Mesendoderm (in vitro differentiated cells): ENCODE measurements at places on chromosomes 2 and 18.

GRCh38 chr2:75959724-75960471 is 249.2 kb upstream of the GCFC2 start:
- peak; percentile 8 for DNase-seq

DNA sequence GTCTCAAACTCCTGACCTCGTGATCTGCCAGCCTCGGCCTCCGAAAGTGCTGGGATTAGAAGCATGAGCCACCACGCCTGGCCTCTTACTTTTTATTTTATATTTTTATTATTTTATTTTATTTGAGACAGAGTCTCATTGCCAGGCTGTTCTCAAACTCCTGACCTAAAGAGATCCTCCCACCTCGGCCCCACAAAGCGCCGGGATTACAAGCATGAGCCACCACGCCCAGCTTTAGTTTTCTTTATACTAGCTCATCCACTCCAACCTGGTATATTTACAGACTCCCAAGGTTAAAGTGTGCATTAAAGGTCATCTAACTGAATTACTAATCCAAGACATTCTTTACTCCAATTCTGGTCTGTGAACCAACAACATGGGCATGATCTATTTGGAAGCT is 26.8 kb downstream of the ATAD2B start:
- no peak for DNase-seq

GRCh38 chr2:159201360-159202063 is 85.0 kb downstream of the WDSUB1 start:
- no peak for DNase-seq

DNA sequence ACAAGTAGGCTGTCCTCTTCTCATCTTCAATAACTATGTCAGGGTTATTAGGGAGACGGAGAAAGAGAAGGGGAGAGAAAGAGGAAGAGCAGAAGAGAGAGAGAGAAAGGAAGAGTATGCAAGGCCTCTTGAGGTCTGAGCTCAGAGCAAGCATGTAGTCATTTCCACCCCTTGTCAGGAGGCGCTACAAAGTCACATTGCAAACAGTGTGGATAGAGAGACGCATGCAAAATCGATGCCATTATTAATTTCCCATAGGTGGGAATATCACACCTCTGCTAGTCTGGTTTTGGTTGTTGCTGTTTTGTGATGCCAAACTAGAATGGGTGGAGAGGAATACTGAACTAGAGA is 24.2 kb upstream of the SERPINE2 start:
- DNase-seq = no peak

DNA sequence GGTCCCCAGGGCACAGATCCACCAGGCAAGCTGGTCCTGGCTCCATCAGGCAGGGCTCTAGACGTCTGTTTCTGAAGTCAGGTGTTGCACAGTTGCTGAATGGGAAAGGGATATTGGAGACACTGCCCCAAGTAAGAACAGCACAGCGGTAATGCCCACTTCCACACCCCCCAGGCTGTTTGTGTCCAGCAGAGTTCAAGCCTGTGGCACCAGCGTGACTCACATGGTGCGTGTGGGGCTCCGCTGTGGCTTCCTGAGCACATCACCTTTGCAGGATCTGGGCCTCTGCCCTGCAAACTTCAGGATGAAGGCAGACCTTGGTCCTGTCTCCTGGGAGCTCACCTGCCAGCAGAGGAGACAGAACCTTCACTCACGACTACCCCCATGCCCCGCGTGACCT is 203.3 kb downstream of the TFCP2L1 start:
- DNase-seq = no peak

DNA sequence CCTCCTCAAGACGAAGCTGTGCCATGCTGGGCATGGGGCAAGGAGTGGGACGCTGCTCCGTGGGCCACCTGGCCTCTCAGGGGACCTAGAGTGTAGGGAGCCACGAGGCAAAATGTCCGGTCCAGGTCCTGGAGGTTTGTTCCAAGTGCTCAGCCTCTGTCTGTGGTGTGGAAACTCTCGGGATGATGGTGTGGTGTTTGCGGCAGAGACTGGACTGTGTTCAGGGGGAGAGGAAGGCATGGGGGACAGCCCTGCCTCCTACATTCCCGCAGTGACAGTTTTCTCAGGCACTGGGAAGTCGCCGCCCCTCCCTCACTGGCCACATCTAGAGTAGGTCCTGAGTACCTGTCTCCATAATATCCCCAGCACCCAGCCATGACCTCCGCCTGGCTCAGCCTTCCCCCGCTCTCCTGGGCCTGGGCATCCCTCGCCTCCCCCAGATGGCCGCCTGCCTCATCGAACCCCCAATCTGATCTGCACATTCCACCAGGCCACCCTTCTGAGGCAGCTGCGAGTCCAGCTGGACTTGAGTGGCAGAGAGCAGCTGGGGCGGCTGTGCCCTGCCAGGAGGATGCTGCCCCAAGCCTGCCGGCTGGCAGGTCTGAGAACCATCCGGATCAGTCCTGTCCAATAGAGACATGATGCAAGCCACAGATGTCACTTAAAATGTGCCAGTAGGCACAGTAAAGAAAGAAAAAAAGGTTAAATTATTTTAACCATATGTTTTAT is 6.2 kb downstream of the KCNIP3 start:
- no peak for DNase-seq

GRCh38 chr2:206392118-206392517 is 51.2 kb upstream of the ADAM23 start:
- peak; percentile 67 for DNase-seq

- DNase-seq = no peak
These were observed 39.1 kb downstream of the EHBP1 start for GRCh38 chr2:62744603-62745002.

DNA sequence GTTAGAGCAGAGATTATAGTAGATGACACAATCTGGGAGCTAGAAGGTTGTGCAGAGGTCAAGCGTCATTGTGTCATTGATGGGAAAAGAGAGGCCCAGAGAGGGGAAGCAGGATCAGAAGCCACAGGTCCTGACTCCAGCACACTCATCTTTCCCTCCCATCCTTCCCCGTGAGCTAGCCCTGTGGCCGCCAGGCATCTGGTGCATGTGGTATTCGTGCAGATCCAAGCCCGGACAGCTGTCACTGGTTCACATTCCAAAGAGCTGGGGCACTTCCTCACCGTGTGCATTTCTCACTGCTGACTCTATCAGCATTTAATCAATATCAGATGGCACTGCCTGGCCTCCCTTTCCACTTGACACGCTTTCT is 94.1 kb upstream of the THOC1 start:
- DNase-seq = peak; percentile 51

DNA sequence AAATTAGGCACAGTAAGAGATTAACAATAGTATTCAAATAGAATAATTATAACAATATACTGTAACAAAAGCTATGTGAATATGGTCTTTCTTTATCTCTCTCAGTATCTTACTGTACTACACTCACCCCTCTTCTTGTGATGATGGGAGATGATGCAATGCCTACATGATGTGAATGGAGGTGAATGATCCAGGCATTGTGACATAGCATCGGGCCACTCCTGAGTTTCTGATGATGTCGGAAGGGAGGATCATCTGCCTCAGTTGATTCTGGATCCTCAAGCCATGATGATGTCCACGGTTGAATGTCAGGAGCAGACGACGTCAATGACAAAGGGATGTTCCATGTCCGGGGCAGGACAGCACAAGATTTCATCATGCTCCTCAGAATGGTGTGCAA is 268.3 kb upstream of the MGAT5 start:
- no peak for DNase-seq

GRCh38 chr2:205708231-205708631 is 25.9 kb downstream of the NRP2 start:
- no peak for DNase-seq

- no peak for DNase-seq
These were observed 26.1 kb downstream of the DGUOK start for GRCh38 chr2:73952499-73953446.

DNA sequence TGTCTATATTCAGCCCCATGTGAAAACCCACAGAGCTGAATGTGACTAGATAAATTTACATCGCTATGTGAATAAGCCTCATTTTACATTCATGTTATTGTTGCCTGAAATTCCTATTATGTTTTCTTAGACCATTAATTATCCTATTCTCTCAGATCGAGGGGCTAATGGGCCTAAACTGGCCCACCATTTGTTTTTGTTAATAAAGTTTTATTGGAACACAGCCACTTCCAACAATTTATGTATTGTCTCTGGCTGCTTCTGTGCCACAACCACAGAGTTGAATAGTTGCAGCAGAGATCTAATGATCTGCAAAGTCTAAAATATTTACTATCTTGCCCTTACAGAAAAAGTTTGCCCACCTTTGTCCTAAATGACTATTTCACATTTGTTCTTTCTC is 61.0 kb downstream of the KLHL14 start:
- no peak for DNase-seq

DNA sequence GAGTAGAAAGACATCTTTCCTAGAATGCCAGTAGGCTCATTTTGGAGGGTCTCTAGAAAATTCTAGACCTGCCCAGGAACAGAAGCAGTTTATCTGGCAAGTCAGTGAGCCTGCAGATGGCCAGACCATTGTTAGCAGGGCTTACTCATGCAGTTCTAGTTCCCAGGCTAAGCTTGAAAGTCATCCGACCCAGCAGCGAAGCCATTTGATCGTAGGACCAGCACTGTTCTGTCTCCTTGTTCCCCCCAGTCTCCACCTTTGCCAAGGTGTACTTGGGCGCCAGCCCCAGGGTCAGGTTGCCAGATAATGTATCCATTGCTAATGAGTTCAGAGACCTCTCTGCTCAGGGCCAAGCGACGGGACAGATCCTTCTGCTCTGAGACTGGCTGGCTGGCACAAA is 70.1 kb downstream of the EPAS1 start:
- DNase-seq = no peak

DNA sequence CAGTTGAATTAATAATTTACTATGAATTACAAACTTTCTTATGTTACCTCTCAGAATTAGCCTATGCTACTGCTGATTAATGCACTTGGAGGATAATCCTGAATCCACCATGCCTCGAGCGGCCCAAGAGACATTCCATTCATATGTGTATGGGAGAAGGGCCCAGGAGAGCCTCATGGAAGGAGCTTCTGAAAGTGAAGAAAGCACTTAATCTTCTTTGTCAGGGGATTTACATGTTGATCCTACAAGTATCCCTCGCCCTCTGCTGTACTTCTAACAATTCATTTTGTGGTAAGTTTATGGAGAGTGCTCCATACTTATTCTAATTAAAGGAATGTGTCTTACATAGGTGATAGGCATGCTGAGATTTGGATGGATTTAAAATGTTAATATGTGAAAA is 1189.1 kb upstream of the NXPH2 start:
- peak; percentile 10 for DNase-seq

DNA sequence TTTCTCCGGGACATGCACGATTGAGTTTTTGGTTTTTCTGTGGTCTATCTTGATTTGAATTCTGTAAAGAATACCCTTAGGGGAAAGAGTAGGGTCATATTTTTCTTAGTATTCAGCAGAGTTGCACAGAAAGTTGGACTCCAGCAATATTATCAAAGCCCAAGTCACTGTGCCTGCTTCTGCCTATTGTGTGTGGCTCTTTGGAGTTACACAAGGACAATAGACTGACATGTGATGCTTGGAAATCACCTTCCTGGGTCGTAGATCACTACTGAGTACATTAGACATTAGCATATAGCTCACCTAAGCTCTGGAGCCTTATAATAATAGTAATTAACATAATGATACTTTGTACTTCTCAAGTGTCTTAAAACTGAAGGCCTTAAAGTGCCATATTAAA is 238.8 kb upstream of the FOSL2 start:
- no peak for DNase-seq

GRCh38 chr2:221581986-221582385 is 9.9 kb upstream of the EPHA4 start:
- no peak for DNase-seq

DNA sequence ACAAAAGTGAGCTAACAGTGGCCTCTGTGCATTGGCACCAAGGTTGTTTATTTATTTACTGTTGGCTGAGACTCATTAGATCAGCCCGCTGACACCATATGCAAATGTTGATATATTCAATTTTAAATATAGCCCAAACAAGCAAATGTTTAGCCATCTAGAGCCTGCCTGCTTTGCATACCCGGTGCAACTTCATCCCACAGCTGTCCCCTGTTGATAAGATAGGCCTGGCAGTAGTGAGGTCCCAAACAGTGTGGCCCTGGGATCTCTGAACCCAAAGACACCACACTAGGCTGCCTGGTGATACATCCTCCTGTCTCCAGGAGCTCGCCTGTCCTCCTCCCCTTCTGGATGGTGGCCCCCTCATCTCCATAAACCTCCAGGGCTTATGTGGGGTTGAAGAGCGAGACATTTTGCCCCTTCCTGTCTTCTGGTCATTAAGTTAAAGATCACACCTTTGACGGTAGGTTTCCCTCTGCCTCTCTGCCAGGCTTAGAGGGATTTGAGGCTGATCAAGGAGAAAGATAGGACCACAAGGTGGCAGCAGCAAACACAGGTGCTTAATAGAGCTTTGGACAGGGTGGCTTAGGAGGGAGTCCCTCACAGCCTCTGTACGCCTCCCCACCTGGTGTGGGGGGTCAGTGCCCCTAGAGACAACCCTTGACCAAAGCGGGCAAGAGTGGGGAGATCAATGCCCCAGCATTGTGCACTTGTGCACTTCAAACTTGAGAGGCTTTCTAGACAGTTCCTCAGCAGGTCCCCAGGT is 23.7 kb upstream of the MYO5B start:
- peak; percentile 70 for DNase-seq

DNA sequence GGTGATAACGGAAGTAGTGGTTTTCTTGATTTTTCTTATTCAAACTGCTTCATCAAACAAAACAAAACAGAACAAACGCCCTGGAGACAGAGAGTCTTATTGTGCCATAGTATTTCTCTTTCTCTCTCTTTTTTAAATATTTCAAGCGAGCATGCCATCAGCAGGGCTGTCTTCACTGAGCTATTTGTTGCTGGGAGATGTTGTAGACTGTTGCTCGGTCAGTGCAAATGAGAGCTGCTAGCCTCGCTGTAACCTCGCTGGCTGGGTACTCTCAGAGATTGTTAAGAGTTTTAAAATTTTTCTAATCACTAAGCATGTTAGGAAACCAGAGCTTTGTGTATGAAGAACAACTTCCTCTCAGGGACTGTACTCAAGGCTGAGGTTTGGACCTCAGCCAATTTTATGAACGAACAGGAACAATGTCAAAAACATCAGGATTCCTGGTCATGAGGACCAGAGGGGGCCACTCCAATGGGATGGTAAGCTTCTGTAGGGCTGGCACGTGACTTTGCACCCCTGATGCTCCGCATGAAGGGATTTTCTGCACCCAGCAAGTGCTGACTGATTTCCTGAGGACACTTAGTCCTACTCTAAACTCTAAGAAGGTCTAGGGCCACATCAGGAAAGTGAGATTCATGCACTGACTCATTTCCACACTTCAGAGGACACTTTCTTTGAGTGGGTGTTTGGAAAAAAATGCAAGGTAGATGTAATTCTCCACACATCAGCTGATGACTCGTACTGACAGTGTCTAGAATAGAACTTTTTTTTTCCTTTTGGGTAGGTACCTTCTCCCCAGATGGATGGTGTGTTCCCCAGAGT is 59.8 kb upstream of the IL1R1 start:
- DNase-seq = no peak

GRCh38 chr2:129443235-129443864 is 536.1 kb upstream of the RAB6C start:
- DNase-seq = peak; percentile 5

DNA sequence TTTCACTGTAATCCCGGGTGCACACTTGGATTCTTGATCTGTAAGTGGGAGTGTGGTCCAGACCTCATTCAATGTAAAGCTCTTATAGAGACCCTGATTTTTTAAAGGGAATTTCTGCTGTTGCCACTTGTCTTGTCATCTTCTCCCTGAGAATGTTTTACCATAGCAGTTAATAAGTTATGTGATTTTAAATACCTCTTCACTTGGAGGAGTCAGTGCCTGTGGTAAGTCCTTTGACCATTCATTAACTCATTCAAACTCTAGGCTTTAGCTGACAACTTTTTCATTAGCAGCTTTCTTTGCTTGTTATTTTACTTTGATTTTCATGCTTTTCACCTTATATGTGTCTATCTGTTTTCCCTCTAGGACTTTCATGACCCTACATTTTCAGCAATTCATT is 51.3 kb downstream of the FMNL2 start:
- DNase-seq = no peak
